ENCODE measurements at places on chromosomes 12 and 14.

DNA sequence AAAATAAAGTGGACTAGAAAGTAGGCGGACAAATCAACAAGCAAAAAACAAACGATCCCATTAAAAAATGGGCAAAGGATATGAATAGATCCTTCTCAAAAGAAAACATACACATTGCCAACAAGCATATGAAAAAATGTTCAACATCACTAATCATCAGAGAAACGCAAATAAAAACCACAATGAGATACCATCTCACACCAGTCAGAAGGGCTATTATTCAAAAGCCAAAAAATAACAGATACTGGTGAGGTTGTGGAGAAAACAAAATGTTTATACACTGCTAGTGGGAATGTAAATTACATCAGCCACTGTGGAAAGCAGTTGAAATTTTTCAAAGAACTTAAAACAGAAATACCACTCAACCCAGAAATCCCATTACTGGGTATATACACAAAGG, 70.3 kb downstream of the RPS6KA5 start:
- DNase-seq: no peak

DNA sequence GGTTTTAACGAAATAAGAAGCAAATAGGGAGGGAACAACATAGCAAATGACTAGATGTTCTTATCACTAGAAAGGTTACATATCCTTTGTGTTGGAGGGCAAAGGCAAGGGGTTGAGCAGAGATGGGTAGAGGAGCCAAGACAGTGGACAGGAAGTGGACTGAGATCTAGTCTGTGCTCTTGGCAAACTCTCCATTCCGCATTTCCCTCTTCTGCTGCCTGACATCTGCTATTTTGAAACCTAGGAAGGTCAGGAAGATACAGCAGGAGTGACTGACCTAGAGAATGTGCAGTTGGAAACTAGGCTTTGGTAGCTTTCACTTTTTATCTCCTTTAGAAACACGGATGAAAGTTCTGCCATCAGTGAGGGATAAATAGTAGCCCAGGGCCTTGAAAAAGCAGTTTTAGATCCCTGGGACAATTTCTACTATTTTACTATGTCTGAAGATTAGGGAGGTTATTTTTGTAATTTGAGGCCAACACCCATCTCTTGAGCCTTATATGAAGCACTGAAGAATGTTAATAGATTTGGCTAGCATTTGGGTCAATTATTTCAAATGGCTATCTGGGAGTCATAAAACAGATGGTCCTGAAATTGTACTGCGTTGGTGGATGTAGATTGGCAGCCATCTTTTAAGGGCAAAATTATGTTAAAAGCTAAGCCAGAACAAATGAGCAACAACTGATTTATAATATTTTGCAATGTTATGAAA, 410.3 kb downstream of the PCNX1 start:
- DNase-seq: no peak

GRCh38 chr14:34018564-34019244, 67.8 kb upstream of the EGLN3 start:
- no peak for DNase-seq

DNA sequence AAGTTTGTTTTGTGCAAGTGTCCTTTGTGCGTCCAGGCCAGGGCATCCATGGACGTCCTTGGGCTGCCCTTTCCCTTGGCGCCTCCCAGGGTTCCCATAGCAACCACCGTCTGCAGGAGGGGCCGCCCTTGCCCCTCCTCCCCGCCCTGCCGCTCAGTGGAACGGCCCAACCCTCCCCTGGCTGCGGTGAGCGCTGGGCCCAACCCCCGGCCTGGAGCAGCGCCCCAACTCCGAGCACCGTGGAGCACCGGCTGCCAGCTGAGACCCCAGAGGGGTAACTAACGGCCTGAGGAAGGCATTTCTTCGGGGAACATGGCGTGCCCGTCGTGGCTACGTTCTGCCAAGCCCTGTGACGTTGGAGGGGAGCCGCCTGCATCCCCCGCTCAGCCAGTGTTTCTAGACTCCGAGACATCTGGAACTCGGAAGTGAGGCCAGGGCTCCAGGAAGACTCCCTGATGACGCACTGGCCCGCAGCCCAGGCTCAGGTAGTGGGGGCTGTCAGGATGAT, 5.3 kb upstream of the ACACB start:
- DNase-seq: peak; percentile 20

DNA sequence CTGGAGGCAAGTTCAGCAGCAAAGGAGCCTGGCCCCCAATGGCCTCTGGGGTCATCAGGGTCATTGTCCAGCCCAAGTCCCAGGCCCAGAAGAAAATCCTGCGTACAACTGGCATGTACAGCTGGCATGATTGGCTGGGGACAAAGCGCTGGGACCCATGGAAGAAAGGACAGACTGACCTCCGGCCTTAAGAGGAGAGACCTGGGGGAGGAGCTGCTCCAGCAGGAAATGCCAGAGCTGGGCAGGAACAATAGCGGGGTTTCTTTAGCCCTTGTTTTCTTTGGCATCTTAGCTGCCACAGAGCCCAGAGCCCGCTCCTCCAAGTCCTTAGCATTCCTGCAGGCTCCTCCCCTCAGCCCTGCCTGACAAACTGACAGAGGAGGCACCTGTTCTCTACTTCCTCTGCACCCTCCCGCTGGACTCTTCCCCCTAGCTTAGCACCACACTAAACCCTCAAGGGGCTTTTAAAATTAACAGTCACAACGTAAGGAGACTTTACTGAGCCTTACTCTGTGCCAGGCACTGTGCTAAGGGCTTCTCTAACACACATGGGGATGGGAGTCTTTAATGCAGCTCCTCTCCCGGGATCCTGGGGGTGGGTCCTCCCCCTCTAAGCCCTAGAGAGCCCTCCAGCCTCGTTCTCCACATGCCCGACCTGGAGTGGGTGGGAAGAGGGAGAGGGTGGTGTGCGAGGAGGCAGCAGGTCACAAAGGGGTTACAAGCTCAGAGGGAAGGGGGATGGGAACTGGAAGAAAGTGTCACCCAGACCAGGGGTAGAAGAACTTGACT, 1.8 kb upstream of the AQP5 start:
- no peak for DNase-seq

DNA sequence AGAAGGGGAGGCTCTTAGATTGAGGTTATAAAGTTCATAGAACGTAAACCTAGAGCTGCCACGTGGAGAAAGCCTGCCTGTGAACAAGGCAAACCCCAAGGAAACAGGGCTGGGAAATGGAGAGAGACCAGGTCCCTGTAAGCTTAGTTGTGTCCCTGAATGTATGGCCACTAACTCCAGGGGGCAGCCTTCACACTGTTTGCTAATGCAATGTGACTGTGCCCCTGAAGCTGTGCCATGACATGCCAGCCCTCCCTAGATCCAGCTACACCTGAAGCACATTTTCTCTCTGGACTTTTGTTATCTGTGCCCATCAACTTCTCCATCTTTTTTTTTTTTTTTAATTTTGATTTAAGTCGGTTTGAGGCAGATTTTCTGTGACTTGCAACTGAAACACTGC, 60.6 kb upstream of the TMCC3 start:
- no peak for DNase-seq

DNA sequence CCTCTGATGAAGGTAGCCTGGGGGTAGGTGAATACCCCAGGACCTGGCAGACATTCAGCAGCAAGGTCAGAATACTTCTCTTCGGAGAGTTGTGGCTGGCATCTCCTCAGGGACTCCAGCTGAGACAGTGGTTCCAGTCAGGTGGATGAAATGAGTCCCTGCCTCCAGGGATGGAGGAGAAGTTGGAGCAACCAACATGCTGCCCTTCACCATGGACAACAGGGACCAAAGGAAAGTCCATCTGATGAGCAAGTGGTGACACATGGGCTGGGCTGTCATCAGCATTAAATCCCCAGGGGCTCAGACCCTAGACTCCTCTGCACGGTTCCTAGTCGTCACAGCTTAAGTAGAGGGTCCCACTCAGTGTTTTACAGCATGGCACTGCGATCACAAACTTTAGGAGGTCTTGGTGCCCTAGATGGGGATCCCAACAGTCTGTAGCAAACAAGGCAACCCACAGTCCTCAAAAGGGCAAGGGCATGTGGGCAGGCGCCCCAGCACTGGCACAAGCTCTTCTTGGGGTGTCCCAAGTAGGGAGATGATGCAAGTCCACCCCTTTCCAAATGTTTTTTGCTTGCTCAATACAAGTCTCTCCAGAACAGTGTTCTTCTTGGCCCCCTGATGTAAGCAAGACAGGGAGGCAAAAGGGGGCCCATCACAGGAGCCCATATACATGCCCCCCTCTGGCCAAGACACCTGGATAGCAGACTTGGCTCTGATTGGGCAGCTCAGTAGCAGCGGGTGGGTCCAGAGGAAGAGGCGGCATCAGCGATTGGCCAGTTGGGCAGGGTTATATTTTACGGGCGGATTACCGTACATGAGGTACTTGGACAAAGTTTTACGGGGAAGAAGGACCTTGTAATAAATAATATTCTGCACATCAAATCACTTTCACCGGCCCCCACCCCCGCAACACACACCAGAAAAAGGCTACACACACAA, 10.8 kb upstream of the CDH24 start:
- DNase-seq: no peak

DNA sequence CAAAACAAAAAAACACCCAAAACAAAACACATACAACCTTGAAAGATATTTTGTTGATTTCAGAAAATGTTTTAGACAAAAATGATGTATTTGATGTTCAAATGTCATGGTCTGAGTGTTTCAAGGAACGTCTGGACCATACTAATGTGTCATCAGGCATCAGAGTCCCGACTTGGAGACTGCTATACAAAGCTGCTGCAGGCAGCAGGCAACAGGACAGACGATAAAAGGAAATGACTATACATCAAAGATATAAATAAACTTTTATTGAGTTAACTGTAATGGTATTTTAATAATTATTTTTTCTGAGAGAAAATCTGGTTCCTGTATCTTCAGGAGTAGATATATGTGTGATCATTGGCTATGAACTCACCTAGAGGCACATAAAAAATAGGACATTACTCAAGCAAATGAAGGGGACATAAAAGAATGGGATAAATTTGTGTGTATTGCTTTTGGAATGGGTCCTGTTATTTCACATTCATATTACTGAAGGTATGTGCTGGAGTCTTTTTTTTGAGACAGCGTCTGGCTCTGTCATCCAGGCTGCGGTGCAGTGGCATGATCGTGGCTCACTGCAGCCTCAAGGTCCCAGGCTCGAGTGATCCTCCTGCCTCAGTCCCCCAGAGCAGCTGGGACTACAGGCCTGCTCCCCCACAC, 87.3 kb upstream of the HECTD1 start:
- DNase-seq: no peak

GRCh38 chr12:52423661-52424500, 10.3 kb downstream of the KRT75 start:
- no peak for DNase-seq

- DNase-seq: no peak
These were observed 101.0 kb downstream of the LRIG3 start for GRCh38 chr12:58819345-58819744.

DNA sequence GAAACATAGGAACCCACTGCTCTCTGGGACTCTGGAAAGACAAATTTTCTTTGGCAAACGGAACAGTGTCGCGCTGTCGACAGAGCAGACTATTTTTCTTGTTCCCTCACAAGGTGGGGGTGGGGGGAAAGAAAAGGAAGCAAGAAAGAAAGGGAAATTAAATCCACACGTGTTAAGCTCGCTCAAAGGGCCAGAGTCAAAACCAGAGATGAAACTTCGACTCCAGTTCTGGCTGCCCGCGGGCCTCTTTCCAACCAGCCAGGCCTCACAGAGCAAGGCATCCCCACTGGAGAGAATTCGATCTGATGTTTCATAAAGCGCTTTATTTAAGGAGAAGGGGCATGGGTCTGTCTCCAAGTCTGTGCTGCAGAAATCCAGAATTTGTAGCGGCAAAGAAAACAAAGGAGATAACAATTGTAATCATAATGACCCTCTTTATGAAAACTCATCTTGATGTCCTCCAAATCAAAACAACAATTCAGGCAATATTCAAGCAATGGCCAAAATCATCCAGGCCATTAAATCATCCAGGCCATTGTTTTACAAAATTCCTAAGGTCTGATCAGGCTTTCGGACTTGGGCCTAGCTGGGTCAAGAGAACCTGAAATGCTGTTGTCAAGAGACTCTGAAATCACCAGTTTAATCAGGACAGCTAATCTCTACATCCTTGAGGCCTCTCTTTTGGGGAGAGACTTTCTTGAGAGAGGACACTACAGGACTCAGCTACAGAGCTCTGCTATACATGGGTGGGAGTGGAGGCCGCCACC, 5.3 kb upstream of the TBX5 start:
- DNase-seq: no peak

DNA sequence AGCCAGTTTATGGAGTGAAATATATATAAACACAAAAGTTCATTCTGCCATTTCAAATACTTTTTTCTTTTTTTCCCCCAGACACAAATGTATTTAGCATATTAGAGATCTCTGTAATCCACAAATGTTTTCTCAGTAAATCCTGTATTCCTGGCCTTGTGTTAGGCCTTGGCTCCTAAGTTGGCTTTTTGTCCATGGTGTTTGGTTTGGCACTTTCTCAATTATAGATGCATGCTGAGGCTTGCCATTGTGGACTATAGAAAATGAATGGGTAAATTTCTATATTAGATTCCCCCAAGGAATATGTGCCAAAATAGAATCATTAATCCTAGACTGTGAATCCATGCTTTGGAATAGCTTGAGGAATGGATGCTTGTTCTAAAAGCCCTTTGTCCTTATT, 17.0 kb downstream of the RIC8B start:
- DNase-seq: no peak

- no peak for DNase-seq
These were observed 2.9 kb upstream of the PDE1B start for GRCh38 chr12:54546511-54546910.

DNA sequence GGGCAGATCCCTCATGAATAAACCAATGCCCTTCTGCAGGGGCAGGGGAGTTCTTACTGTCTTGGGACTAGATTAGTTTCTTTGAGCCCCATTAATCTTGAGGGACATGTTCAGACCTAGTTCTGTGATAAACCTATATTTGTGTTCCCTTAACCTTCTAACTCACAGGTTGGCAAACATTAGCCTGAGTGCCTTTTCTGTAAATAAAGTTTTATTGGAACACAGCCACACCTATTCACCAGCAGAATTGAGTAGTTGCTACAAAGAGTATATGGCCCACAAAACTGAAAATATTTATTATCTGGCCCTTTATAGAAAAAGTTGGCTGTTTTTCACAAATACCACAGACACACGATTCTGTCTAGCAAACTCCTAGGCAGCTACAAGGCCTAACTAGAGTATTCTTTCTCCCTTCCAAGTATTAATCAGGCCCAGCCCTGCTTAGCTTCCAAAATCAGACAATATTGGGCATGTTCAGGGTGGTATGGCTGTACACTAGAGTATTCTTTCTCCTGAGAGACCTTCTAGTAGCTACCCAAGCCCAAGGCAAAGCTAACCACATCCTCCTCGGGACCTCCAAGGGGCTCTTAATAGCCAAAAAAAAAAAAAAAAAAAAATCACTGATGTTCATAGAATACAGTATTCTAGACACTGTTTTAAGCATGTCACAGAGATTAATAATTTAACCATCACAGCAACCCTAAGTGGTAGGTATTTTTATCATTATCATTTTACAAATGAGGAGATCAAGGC, 199.3 kb upstream of the PWP1 start:
- no peak for DNase-seq

- DNase-seq: no peak
These were observed 5.8 kb upstream of the PUS1 start for GRCh38 chr12:131923260-131923659.

DNA sequence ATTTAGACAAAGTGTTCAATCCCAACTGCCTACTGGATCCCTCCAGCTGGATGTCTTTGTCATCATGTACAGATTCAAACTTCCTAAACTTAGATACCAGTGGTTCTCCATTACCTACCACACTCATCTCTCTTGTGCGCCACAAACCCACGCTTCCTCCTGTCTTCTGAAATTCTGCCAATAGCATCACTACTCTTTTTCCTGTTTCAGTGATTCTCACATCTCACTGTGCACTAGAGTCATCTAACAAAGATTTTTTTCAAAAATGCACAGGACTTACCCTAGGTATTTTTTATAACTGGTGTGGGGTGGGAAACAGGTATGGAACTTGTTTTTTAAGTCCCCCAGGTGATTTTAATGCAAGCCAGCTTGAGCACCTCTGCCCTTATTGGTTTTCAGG, 5.9 kb downstream of the PSMB5 start:
- no peak for DNase-seq

All from activated CD4-positive, alpha-beta T cell treated with anti-CD3 and anti-CD28 coated beads for 24 hours (primary cell).